ENCODE measurements at places on chromosomes 1 and 21.

DNA sequence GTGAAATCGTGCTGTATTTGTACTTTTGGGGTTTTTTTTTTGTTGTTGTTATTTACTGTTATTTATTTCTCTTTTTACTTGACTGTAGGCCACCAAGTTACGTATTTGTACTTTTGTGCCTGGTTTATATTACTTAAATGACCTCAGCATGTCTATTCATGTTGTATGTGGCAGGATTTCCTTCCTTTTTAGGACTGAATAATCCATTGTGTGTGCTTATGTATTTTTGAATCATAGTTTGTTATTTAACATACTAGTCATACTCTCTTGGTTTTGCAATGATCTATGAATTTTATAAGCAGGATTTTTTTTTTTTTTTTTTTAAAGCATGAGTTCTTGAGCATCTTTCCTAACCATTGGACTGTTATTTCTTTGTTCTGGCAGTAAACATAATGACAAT, 51.2 kb downstream of the RNF2 start:
- DNase-seq: no peak

- DNase-seq: peak; percentile 1
Measured at GRCh38 chr1:105785021-105785420, 1271.5 kb upstream of the PRMT6 start.

DNA sequence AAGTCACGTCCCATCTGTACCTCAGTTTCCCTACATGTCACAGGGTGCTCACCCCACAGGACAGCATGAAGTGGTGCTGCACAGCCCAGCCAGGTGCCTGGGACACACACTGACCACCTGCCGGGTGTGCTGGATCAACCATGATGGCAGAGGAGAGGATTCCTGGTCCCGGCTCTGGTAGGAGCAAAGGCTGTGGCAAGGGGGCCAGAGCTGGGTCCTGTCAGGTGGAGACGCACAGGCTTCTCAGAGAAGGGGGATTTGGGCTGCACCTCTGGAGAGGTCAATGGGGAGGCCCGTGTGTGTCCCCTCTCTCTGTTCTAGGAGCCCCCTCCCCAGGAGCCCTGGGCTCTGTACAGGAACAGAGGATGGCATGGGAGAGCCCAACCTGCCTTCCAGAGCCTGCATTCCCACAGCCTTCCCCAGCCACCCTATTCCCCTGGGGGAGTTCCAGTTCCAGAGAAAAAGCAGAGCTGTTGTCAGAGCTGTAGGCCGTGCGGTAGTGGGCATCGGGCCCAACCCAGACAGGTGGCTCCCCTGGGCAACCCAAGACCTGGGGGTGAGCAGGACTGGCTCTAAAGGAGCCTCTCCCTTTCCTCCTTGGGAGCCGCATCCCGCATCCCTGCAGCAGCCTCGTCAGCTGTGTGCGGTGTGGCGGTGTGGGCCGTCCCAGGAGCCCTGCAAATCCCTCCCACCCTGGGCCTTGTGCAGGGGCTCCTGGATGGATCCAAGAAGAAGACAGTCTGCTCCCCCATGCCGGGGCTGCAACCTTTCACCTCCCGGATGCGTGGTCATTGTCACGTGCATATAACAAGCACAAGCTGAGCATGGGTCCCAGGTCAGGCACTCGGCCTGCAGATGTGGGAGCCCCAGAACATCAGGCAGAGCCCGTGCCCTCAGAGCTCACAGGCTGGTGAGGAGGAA, 2.9 kb upstream of the TFF3 start:
- no peak for DNase-seq

DNA sequence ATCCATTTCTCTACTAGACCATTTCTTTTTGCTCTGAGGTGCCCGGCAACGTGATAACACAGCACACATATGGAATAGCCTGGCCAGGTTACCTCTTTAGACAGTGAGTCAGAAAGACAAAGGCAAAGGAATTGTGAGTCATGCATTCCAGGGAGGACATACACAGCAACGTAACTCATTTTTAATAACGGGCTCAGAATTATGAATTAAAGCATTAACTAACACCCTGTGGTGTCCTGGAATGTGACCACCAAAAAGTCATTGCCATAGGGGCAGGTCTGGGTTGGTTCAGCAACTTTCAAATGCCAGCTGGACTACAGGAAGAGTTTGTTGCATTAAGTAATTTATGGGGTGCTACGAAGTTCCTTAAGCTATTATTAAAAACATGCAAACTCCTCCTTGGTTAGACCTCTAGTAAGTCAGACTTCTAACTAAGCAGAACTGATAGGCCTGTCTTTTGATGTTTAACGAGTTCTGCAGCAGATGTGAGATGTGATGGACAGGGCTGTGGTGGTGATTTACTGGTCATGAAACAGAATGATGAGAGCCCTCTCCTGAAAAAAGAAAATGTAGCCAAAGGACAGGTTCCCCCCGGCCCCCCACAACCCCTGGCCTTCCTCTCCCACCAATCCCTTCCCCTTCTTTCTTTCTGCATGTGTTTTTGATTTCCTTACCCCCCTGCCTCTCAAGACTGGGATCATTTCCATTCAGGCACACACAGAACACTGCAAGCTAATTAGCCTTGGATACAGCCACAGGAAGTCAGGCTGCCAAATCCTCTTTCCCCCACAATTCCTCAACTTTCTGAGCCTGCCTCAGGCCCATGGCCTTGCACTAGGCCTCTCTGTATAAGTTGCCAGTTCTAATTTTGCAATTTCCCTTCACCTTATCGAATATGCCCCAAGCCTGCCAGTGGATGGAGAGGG, 88.9 kb upstream of the HAO2 start:
- DNase-seq: peak; percentile 75

DNA sequence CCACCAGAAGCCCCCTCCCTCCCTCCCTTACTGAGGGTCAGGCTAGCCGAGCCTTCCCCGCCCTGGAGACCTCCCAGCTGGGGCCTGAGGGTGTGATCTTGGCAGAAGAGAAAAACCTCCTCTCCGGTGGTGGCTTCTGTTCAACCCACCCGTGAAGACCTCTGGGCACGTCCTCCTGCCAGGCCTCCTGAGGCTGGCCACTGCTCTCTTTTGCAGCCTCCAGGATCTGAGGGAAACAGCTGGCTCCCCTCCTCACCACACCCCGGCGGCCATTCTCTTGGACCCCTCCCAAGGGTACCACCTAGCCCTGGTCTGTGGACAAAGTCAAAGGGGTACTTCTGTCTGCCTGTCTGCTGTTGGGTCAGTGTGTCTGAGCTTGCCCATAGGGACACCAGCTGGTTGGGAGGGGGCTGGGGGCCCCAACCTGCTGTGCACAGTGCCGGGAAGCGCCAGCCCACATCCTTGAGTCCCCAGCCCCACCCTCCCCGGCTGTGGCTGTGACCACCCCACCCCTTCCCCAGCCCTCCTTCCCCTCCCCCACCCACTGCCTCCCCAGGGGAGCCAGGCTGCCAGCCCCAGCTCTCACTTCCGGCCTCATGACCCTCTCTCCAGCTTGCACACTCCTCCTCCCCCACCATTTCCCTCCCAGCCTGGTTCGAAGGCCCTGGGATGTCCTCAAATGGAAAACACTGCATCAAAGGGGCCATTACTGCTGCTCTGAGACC, 48.1 kb downstream of the AHDC1 start:
- DNase-seq: no peak

GRCh38 chr1:38062361-38063288, 16.0 kb upstream of the POU3F1 start:
- no peak for DNase-seq

GRCh38 chr1:35640380-35641232, 720 bp downstream of the PSMB2 start:
- no peak for DNase-seq

DNA sequence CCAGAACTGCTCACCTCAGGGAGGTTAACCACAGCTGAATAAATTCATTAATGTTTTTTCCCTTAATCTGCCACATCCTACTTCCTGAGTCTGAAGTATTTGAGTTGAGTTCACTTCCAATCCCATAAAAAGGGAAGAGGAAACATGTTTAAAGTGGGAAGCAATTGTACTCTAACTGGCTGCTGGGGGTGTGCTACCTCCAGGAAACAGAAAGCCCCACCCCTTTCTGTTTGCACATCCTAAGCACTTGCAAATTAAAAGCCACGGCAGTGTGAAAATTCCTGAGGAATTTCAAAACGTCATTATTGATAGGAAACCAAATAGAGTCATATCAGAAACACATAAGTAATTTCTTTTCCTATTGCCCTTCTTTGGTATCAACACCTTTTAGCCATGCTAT, 307.0 kb upstream of the NR5A2 start:
- DNase-seq: no peak

GRCh38 chr1:232037774-232038388, 411.3 kb downstream of the DISC1 start:
- no peak for DNase-seq

DNA sequence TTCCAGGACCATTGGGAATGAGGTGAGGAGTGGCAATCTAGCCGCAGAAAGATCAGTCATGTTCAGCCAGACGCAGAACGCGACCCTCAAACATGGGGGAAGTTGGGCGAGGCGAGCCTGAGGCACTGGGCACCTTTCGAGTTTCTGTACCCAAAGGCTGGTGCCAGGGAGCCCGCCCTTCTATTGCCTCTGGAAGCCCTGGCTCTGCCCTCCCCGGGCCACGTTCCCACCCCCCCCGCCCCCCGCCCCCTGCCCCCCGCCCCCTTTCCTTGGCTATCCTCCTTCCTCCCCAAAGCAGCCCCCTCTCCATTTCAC, 2.2 kb upstream of the ZBTB7B start:
- no peak for DNase-seq

DNA sequence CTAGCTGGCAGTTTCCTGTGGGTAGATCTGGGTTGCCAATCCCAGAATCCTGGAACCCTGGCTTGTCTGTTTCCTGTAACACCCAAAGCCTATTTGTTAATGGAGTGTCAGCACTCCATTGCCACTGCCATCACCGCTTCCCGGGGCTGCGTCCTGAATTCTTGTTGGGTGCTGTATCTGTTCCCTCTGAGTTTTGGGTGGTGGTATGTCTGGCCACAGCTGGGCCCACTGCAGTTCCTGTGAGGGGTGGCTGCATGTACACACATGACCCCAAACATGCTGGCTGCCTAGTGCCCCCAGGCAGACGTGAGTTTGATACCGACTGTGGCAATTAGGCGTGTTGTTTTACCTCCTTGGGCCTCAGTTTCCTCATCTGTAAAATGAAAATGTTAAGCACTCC, 29.3 kb downstream of the NAV1 start:
- no peak for DNase-seq
